ENCODE measurements at places on chromosomes 4 and X.
A peak's percentile ranks its signal among the peaks of the same experiment; 100 is the strongest.

DNA sequence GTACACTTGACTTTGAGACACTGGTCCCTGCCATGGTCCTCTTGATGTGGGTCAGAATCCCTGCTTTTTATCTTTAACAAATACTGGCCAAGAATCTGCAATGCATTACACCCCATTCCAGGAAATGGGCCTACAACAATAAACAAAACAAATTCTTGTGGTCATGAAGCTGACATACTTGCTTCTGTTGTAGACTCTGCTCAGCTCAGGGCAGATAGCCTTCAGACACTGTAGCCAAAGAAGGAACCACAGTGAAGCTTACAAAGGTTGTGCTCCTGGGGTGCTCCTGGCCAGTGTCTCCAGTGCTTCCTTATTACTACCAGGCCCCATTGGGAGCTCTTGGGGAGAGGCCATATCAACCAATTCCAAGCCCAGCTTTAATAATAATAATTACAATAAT is 21.8 kb downstream of the KIAA1210 start:
- no peak for DNase-seq

GRCh38 chrX:126552313-126553022 is at the start of gene DCAF12L1:
DCAF12L1 (minus strand) TSS chrX:126552814; CDS start chrX:126552608, 206 bp downstream.
- DNase-seq = no peak

GRCh38 chr4:82430964-82431745 is 765 bp downstream of the ENOPH1 start:
- DNase-seq = peak; percentile 34

DNA sequence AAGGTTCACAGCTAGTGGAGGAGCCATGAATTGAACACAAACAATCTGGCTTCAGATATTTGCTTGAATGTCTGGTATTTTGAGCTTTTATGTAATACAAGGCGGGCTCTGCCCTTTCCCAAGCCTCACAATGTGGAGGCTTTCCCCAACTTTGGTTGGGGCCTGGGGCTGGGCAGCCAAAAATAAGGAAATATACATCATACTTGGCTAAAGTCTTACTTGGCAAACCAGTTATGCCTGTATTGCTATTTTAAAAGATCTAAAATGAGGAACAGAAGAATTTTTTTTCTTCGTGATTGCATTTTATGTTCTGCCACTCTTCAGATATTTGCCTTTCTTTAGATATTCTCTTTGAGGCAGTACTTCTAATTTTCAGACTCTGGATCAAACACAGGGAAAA is 26.1 kb downstream of the ARFIP1 start:
- no peak for DNase-seq

- no peak for DNase-seq
These were observed 297.7 kb upstream of the DIAPH2 start for GRCh38 chrX:96386981-96387380.

DNA sequence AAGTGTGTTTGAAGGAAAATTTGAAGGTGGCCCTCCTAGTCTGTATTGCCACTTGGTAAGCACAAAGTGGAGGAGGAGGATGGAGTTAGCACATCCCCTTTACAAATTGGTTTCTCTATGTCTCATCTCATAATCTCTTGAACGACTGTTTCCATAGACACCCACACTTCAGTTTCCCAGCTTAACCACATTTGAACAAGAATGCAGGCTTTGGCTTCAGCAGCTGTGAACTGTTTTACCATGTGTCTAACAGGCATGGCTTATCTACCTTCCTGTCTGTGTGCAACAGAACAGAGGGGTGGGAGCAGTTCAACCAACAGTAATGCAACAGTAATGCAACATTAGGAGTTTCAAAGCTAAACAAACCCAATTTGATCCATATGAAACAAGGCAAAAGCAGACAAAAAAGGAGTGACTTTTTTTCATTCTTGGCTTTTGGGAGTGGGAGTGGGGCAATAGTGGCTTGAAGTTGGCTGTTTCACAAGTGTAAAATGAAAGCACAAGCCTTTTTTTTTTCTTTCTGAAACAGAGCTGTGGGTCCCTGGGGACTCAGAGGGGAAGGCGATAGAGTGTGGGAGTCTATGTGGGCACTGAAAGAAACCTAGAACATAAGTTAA is 108.0 kb downstream of the ITM2A start:
- DNase-seq = peak; percentile 88

- DNase-seq = no peak
These were observed 40.2 kb upstream of the HS3ST1 start for GRCh38 chr4:11468901-11469300.

All from activated CD4-positive, alpha-beta T cell treated with anti-CD3 and anti-CD28 coated beads, Interleukin-2, amount 50 U/mL, for 16 hours (primary cell).